Activated CD4-positive, alpha-beta T cell treated with anti-CD3 and anti-CD28 coated beads for 24 hours (primary cell): ENCODE measurements at places on chromosomes 13 and 19.
A peak's percentile ranks its signal among the peaks of the same experiment; 100 is the strongest.

- no peak for DNase-seq
Observed at GRCh38 chr19:55172741-55173140, 6.3 kb upstream of the DNAAF3 start.

DNA sequence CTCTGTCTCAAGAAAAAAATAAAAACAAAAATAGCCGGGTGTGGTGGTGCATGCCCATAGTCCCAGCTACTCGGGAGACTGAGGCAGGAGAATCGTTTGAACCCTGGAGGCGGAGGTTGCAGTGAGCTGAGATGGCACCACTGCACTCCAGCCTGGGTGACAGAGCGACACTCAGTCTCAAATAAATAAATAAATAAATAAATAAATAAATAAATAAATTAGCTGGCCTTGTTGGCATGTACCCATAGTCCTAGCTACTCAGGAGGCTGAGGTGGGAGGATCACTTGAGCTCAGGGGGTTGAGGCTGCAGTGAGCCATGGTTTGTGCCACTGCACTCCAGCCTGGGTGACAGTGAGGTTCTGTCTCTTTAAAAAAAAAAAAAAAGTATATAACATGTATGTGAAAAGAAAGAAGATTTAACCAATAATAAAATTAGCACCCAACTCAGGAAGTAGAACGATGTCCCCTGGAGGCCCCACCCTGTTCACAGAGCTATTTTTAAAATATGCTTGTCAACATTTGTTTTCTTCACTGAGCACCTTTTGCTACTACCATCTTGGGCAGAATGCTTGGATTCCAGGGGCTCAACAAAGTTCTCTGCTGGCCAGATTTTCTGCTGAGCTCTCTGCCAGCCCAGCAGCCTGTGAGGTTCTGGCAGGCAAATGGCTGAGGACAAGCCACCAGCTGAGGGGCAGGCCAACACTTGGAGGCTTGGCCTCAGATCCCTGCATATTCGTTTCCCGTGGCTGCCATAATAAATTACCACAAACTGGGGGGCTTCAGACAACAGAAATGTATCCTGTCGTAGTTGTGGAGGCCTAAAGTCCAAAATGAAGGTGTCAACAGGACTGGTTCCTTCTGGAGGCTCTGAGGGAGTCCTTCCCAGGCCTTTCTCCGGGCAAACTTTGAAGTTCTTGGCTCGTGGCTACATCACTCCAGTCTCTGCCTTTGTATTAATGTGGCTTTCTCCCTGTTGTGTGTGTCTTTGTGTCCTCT is 5.2 kb downstream of the SLC25A42 start:
- no peak for DNase-seq

GRCh38 chr13:54614726-54615125 is 1586.1 kb downstream of the OLFM4 start:
- DNase-seq: no peak

GRCh38 chr13:50726164-50726563 is 117.3 kb downstream of the DLEU7 start:
- no peak for DNase-seq

GRCh38 chr19:56252699-56253422 is 19.7 kb upstream of the EDDM13 start:
- DNase-seq: peak; percentile 71

DNA sequence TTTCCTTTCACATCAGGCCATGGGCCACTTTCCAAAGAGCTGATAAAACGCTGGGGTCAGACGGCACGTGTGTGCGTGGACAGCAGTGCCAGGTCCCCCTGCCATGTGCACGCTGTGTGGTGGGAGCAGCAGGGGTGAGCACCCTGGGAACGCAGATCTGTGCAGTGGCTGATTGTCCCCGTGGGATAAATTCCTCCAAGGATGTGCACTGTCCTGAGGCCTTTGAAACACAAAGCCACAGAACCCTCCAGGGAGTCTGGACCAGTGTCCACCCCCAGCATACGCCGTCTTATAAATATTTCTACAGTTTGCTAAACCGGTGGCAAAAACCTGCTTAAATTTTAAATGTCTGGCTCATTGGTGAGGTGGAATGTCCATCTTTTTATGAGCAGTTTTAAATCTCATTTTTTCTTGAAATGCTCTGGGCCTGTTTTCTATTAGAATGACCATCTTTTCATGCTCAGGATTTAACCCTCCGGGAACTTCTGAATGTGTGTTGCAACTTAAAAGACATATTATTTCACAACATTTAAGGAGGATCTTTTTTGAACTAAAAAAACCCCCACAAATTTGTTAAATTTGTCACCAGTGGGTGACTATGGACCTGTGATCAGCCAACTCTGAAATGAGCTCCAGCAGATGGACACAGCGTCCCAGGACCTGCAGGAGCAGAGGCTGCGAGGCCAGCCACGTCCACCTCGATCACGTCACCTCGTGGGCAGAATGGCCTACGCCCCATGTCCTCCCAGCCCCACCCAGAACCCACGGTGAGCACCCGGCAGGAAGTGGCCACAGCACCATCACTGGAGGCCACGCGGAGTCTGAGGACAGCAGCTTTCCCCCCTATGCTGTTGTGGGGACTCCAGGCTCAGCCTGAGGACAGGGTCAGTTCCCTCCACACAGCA is 68.6 kb downstream of the RASA3 start:
- no peak for DNase-seq
